Cortex of kidney (tissue), 1 donor: ENCODE measurements at places on chromosomes 5 and 9.

GRCh38 chr9:113266174-113266573 is 9.2 kb downstream of the CDC26 start:
- no peak for DNase-seq

DNA sequence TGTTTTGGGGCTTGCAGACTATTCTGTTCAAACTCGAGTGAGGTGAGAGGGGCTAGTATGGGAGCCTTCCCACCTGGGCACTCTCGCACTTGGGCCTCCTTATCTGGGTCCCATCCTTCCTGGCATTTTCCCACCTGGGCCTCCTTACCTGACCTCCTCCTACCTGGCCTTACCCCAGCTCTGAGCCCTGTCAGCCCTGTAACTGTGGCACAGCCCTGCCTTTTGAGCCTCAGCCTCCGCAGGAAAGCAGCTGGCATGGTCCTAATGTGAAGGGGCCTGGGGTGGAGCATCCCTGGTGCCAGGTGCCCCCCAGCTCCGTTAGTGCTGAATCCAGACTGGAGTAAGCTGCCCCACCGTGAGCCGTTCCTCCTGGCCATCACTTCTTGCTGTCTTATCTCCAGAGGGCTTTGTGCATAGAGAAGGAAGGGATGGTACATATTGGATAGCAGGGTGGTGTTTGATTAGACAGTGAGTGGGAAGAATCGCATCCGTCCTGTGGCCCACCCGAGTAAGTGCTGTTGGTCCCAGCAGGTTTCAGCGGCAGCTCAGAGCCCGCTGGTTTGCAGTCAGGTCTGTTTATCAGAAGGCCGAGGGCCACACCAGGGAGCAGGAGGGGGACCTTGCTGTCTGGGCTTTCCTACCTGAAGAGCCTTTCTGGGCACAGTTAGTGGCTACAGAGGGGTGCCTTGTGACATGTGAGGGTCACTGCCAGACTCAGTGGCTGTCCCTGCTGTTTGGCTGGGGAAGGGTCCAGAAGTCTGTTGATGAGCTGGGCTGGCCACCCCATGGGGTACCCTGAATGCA is 76.5 kb downstream of the WNK2 start:
- no peak for DNase-seq

DNA sequence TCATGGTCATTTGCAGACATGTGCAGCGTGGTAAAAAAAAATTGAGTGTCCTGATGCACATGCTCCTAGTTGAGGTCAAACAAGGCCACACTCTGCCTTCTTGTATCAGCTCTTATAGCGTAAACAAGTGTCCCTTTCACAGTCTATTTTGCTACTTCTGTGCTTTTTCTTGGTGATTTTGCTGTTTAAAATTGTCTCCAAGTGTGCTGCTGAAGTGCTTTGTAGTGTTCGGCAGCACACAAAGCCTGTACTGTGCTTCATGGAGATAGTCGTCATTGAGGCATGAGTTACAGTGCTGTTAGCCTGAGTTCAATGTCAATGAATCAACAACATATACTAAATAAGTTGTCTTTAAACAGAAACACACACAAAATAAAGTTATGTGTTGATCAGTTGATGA is 690.4 kb upstream of the MEF2C start:
- no peak for DNase-seq

GRCh38 chr5:33433303-33434240 is 7.2 kb upstream of the TARS1 start:
- DNase-seq = no peak

DNA sequence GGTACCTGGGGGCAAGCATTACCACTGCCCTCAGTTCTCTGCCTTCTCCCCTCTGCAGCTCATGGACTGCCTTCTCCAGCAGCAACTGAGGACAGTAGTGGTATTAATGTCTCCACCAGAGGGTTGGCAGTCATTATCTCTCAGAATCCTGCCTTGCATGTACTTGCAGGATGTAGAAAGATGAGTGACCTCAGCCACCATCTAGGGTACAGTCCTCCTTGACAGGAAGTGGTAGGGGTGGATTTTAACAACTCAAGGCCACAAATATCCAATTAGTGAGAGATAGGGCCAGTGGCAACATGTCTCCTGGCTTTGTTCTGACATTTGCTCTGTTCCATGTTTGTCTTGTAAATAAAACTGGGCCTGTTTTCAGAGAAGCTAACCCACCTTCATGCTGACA is 47.2 kb downstream of the F2R start:
- no peak for DNase-seq
